ENCODE measurements at places on chromosomes 4 and X.

DNA sequence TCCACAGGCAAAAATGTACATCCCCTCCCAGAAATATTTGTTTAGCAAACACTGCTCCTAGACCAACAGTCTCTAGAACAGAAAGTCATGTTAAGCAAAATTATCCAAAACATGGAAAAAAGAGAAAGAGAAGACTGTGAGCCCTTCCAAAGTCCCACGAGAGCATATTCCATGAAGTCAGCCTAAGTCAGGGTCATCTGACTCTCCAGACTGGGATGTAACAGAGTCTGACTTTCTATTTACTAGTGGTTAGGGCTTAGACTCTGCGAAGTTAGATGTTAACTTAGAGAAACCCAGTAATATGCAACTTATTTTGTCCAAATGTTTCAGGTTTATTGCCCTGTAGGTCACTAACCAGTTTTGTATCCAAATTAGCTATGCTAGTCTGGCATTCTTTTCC, 102.3 kb downstream of the MID1 start:
- DNase-seq: no peak

DNA sequence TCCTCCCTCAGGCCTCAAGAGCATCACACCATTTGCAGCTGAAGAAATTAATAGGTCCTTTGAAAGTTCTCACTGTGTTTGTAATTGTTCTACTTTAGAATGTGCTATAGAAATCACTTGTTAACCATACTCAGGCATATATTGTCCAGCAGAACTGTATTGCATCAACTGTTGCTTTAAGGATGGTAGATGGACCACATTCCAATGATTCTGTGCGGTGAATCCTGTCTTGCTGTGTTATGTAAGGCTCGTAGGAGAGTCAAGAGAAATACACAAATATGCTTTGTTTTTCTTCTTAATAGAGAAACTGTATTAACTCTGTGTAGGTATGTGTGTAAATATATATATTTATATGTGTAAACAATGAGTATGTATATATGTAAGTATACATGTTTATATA, 6.3 kb upstream of the ADGRA3 start:
- no peak for DNase-seq

GRCh38 chr4:150581641-150582051, 305 bp upstream of the MAB21L2 start:
- DNase-seq: no peak

DNA sequence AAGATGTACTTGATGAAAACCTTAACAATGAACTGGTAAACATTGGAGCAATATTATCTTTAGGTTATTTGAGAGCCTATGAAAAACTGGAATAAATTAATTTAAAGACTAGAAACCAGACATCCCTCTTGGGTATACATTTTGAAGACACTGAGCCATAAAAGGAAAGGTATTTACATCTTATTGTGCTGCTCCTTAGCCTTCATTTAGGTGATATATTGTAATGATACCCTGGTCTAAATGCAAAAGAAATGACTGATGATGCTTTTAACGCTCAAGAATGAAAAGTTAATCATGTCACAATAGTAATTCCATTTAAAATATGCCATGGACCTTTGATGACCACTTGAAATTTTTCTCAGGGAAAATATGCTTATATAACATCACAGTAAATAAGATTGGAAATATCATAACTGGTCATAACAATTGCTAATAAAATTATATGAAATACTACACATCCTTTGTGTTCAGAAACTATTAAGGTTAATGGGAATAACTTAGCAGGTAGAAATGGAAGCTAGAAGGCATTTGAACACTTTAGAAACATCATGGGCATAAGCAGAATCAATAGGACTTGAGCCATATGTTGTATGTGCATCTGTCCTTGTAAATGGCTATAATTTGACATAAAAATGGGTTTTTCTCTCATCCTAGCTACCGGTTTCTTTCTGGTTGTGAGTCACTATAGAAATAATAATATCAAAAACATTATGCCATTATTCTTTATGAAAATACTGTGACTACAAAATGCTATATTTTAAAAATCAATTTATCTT, 979.7 kb downstream of the RAPGEF2 start:
- no peak for DNase-seq
